ENCODE measurements at places on chromosomes 1 and 21. TPM values are rescaled to one million over a fixed set of nuclear protein-coding genes. Genes with fewer than 3 reads are reported as not detected.

Gene PLCH2
- total RNA-seq, result under 0.01 TPM

Gene SEMA4A
- 0.51 TPM for total RNA-seq

Gene INSRR
- not detected for total RNA-seq

Gene AHCTF1
- total RNA-seq, result 22.9 TPM

Gene RHOU
- 18.9 TPM for total RNA-seq

Measured in dermis microvascular lymphatic vessel endothelial cell (primary cell).